ENCODE measurements at places on chromosomes 7 and 10. TPM values are rescaled to one million over a fixed set of nuclear protein-coding genes. Genes with fewer than 3 reads are reported as not detected.

DNA sequence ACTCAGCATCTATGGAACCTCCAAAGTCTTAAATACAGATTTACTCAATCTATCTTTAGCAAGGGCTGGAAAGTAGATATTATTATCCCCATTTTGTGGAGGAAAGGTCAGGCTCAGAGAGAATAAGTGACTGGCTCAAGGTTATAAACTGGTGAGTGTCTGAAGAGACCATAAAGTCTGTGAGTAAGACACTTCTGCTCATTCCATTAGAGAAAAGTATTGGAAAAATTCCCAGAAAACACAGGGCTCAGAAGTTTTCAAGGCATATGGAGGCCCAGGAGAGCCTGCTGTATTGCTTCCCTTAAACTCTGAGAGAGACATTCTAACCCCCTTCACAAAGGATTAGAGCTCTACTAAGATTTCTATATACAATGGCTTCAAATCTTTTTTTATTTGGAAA is 134.8 kb downstream of the PCDH15 start:
- no peak for DNase-seq

DNA sequence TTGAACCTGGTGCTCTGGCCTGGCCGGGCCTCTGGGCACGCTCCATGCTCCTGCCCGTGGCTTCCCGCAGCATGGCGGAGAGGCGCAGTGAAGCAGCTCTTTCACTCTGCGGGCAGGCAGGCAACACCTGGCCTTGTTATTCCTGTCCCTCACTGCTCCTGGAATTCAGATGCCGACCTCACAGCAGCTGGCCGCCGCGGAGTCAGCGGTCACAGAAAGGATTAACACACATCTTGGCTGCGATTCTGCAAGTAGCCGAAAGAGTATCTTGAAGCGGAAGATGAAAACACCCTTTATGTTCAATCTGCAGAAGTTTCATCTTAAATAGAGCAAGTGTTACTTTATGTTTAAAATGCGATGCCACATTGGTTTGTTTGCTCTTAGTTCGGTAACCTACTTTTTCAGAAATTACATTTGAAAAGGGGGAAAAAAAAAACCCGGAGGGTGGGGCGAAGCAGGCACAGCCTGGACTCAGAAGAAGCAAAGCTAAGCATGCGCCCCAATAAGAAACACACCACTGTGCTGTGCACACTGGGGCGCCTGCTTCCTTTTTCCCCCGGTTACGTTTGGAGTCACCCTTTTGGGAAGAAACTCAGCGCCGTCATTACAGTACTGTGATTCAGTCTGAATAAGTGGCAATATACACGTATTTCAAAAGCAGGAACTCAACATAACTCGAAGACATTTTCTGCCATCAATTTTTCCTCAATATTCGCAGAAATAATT is 42.3 kb downstream of the BRI3 start:
- DNase-seq = no peak

GRCh38 chr7:88254721-88255424 is 35.0 kb upstream of the SRI start:
- DNase-seq = no peak

DNA sequence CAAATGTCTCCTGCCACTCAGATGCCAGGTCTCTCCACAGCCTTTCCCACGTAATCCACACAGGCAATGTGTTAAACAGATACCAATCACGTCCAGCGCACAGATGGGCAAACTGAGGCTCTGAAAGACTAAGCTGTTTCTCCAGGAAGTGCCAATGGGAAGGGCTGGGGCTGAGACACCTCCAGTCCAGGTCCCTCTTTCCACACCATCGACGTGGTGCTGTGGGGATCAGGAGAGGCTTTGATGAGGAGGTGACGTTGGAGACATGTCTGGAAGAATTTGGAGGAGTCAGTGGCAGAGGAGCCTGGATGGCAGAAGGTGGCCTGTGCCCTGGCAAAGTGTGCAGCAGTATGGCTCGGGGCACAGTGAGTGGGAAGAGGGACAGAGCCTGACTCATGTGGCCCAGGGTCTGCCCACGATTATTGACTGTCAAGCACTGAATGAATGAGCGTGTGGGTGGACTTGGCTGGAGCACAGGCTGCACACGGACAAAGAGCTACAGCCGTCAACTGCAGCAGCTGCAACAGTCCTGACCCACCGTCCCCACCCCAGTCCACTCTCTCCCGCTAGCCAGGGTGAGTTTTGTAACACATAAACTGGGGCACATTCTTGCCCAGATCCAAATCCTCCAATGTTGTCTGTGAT is 40.8 kb upstream of the HSPA12A start:
- no peak for DNase-seq

Gene HGF
- 9.4 TPM for total RNA-seq

Gene OPN1SW
- not detected for total RNA-seq

DNA sequence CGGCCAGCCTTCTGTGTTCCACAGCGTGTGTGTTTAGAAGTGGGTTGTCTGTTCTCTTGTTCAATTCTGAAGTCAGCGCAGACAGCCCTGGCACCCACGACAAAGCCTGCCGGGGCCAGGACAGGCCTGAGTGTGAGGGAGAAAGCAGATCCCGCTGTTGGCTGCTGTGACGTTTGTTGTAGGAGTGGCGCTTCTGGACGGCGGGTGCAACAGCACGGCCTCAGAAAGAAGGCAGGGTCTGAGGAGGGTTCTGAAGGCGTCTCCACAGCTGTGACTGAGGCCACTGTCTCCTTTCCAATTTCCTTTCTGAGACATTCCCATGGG is 76.2 kb downstream of the VIPR2 start:
- no peak for DNase-seq

DNA sequence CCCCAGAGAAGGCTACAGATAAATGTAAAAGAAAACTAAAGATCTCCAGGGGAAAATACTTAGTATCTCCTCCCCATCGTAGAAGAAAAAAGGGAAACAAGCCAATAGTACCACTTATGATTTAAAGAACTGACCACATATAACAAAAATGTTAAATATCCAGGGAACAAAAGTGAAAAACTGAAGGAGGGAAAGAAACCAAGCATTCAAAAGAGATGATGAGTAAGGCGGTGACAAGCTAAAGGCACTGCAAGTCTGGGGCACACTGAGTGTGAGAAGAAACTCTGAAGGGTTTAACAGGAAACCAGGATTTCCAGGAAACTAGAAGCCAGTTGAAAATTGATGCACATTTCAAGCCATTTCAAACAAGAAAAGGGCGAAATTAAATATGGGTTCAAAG is 226.3 kb downstream of the AHR start:
- no peak for DNase-seq

Gene HECW1
- not detected for total RNA-seq

DNA sequence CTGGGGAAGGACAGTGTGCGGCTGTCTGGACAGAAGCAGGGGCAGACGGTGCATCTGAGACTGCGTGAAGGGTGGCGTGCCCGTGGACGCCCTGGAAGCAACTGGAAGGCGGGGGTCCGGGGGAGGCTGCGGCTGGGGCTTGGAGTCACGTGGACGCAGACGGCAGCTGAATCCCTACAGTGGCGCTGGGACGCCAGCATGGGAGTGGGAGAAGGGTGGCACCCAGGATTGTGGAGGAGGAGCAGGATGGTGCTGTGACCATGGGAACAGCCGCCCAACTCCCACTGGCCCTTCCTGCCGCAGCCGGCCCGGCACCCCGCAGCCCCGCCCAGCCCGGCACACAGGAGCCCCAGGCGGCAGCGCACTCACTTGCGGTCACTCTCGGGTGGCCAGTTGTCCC is 9.7 kb downstream of the INTS1 start:
- no peak for DNase-seq

DNA sequence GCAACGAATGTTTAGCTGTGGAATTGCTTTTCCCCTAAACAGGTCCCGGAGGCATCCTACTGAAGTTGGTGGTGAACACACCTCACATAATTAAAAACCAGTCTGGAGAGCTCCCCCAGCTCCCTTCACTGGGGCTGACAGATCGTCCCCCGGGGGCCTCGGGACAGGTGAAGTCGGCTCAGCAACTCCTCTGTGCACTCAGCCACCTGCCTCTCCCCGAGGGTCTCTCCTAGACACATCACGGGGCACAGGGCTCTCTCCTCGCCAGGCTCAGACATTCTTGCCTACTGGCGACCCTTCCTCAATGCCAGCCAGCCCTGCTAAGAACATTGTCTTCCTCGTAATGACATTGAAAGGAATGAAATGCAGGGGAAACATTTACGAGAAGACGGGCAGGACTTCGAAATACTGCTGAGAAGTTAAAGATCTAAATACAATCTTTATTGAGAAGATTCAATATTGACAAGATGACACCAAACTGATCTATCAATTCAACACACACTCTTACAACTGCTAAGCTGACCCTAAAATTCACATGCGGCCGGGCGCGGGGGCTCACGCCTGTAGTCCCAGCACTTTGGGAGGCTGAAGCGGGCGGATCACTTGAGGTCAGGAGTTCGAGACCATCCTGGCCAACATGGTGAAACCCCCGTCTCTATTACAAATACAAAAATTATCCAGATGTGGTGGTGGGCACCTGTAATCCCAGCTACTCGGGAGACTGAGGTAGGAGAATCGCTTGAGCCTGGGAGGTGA is 88.1 kb upstream of the DNAAF5 start:
- DNase-seq = no peak

GRCh38 chr10:114420811-114421485 is 16.6 kb upstream of the AFAP1L2 start:
- DNase-seq = no peak

Gene FAM25G
- total RNA-seq = not detected

DNA sequence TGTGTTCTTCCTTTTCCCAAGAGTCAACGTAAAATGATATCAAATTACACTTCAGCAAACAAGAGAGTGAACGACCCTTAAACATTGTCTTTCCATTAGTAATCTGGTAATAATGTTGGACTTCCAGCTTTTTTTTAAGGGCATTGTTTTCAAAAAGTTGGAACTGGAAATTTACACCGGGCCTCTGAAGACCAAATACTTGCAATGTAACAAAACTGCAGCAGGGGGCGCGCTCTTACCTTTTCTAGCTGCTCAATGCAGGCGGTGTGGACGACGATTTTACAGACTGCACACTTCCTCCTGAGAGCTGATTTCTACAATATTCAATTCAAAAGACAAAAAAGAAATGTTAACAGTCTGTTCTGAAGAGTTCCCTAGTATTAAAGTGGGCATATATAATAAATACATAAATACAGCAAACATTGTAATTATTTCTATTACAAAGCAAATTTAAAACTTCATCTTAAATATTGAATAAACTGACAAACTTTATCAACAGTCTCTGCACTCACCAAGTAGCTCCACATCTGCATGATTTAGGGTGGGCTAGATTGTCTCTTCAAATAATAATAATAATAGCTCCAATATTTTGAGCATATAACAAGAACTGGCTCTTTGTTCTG is 190.4 kb downstream of the DGKI start:
- peak; percentile 84 for DNase-seq

GRCh38 chr7:73828107-73828803 is 2.5 kb upstream of the CLDN4 start:
- peak; percentile 48 for DNase-seq

Gene FEZF1
- total RNA-seq = not detected

DNA sequence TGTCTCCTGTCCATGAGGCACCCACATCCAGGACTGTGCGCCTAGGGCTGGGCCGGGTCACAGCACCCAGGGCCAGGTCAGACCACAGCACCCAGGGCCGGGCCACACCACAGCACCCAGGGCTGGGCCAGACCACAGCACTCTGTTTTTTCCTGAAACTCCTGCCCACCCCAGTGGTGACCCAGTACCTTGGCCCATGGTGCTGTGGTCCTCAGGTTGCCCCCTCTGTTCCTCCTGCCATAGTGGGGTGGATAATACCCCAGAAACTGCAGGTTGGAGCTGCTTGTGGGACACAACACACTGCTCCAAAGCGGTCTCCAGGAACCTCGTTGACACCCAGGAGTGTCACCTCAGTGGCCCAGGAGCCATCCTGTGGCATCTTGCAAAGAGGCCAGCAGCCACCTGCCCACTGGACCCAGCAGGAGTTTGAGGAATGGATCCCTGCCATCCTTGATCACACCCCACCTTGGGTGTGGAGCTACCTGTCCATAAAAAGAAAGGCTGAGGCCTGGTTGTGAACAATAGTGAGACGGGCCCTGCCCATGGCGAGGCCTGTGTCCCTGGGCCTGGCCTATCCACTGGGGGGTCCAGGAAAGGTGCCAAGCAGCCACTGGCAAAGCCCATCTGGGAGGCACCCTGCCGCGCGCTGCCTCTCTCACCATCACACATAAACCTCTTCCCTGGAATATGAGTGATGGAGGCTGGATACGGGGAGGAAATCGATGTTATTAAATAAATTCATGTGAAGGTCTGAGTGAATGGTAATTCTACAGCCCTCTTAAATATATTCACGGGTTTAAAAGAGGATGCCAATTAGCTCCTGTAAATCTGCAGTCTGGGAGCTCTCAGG is 89.0 kb downstream of the NKX6-2 start:
- DNase-seq = no peak

GRCh38 chr7:20327055-20327454 is 3.6 kb upstream of the ITGB8 start:
- DNase-seq = no peak

Gene CDH23
- total RNA-seq = 0.81 TPM

- DNase-seq = no peak
Measured at GRCh38 chr7:8442051-8442813, 8.8 kb downstream of the NXPH1 start.

Gene STRIP2
- 0.81 TPM for total RNA-seq

GRCh38 chr10:128869101-128869749 is 597.8 kb upstream of the MGMT start:
- no peak for DNase-seq

DNA sequence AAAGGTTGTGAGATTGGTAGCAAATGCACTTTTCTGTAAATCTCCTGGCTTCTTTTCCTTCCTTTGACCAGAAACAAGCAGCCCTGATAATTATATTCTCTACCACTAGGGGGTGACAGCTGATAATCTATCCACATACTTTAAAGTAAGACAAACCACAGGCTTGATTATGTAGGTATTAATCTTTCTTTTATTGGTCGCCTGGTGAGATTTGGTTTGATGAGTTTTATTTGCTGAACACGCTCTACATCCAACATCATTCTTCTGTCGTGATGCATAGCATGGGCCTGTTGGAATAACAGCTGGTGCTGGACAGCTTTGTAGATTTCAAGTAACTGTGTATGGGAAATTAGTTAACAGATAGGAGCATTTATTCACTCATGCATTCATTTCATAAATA is 63.5 kb downstream of the ZNF365 start:
- DNase-seq = peak; percentile 41

Gene LBX1
- not detected for total RNA-seq

Gene PDE6C
- not detected for total RNA-seq

Gene DKK1
- total RNA-seq = 0.27 TPM

Gene NEBL
- 0.27 TPM for total RNA-seq

Gene FOXI2
- total RNA-seq = 0.54 TPM

GRCh38 chr7:42946627-42946950 is 14.4 kb downstream of the MRPL32 start:
- no peak for DNase-seq

DNA sequence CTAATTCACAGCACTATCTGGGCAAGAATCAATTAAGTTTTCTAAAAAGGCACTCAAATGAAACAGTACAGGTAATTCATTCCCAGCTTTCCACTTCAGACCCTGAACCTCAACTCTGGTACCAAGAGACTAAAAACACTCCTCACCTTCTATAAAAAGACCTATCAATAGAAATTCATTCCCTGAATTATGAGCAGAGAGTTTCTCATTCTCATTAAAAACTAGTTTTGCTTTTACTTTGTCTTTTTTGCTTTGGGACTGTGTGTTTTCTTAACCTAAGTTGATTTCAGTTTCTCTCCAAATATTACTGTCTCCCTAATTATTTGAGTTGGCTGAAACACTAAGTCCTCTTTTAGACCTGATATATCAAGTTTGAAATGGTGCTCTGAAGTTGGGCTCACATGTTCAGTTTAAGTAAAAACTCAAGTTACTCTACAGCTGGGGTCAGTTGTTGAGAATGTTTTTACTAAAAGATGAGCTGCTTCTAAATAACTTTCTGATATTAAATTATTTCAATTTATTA is 189.5 kb downstream of the JAZF1 start:
- DNase-seq = no peak
